ENCODE measurements at places on chromosomes 3 and 15.
A peak's percentile ranks its signal among the peaks of the same experiment; 100 is the strongest.

DNA sequence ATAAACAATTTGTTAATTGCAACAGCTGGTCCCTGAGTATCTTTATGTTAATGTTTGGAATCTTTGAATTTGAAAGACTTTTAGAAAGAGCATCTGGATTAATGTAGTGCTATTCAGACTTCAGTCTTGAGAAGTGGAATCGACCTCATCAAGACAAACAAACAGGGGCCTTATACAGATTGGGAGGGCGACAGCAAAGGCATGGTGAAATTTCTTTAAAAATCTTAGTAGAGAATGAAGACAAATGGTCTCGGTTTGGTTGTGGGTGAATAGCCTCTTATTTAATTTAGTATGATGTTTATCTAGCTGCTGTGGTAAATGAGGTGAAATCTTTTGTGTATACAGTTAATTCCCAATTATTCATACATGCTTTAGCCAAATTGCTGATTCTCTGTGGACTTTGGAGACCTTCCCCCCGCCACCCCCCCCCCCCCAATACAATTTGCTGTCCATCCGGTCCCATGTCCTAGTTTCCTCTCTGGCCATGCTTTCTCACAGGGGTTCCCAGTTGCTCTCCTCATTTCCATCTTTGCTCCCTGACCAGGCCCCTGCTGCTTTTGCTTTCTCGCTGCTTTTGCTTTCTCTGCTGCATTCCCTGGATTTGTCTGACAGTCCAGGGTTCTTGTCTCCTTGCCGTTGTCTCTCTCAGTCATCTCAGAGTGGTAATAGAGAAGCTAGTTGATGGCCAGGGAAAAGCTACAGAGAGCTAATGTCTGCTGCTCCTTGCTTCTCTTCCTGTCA lies 135.3 kb downstream of the FNDC3B start:
- no peak for ATAC-seq

DNA sequence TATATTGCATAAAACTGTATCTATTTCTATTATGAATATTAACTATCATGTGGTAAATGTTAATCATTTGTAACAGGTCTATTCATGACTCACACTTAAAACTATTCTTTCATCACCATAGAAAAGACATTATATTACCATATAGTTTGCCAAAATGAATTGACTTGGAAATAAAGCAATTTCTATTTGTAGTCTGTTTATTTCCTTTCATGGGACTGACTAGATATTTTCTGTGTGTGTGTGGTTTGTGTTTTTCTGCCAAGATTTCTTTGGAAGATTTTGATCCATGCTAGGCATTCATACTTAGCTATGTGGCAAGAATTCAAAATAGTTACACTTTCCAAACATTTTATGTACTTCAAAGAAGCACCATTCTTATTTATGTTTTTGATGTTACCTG lies 522.5 kb upstream of the AGTR1 start:
- ATAC-seq = peak; percentile 76

GRCh38 chr3:113536627-113537101 lies 4.3 kb downstream of the SIDT1 start:
- no peak for ATAC-seq

DNA sequence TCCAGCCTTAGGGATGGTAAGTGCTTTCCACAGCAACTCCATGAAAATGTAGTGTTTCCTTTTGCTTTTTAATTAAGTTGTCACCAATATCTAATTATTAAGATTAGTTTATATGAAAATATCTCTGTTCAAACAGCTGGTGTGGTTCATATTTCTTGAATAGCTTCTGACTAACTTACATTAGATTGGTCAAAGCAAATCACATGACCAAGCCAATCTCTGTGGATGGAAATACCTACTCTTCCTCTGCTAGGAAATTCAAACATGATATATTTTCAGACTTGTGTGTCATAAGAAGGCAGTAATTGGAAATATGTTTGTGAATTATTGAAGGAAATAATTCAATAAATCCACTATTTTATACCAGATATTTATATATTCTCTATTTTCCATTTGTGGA lies 54.6 kb upstream of the CADM2 start:
- no peak for ATAC-seq

DNA sequence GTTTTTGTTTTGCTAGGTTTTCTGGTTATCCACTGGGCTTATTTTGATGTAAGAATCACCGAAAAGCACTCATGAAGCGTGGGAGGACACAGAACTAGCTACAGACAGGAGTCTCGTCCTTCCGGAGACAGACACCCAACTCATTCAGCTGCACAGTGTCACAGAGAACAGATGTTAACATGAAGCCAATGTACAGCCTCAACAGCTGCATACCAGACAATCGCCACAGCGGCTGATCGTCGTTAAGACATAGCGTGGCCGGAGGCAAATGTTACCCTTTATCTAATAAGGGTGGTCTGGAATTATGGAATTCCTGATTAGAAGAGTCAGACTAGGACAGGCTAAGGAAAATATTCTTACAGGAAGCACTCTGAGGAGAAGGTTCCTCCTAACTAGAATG lies 1.1 kb upstream of the PYGO1 start:
- ATAC-seq = no peak

- ATAC-seq = no peak
These were observed 14.0 kb upstream of the TOPBP1 start for GRCh38 chr3:133675631-133676335.

- no peak for ATAC-seq
These were observed 165.1 kb upstream of the GOLIM4 start for GRCh38 chr3:168260859-168261258.

- ATAC-seq = peak; percentile 59
These were observed 16.6 kb upstream of the SEMA3F start for GRCh38 chr3:50138266-50139200.

- no peak for ATAC-seq
These were observed 96.2 kb downstream of the CORO2B start for GRCh38 chr15:68674975-68675374.

- ATAC-seq = no peak
These were observed 106.4 kb downstream of the EPHB1 start for GRCh38 chr3:134901461-134901860.

- no peak for ATAC-seq
These were observed 457 bp upstream of the DNAJA4 start for GRCh38 chr15:78263907-78264303.

- ATAC-seq = no peak
These were observed 85.6 kb upstream of the TTC14 start for GRCh38 chr3:180516368-180516767.

- no peak for ATAC-seq
These were observed 165.7 kb downstream of the TCF12 start for GRCh38 chr15:57084192-57084591.

- no peak for ATAC-seq
These were observed 863.2 kb downstream of the TUSC7 start for GRCh38 chr3:117572786-117573185.
